ENCODE measurements at places on chromosomes 5 and 9. TPM values are rescaled to one million over a fixed set of nuclear protein-coding genes. Genes with fewer than 3 reads are reported as not detected.

OR13F1 gene
- not detected for polyA plus RNA-seq

DNA sequence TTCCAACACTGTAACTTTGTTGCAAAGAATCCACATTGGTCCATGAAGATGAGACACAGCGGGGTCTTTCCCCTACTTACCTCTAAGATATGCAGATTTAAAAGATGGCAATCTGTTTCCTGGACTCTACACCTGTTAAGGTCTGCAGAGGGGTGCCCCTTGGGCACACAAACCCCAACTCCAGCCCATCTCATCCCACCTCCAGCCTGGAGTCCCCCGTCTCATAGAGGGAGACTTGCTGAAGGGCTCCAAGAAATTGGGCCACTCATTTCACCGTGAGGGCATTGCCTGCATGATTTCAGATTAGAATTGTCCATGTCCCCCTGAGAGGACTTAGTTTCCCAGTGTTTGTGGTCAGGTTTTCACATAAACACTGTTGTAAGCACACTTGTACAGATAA lies 365.7 kb downstream of the IRX2 start:
- no peaks in the 10 kb centered on the region for H3K36me3 ChIP-seq
- no peak overlapping the region for H3K27ac ChIP-seq
- no peak overlapping the region for H3K4me3 ChIP-seq
- no peaks in the 10 kb centered on the region for H3K4me1 ChIP-seq
- DNase-seq: no peak
- H3K27me3 ChIP-seq: no peaks in the 10 kb centered on the region

DNA sequence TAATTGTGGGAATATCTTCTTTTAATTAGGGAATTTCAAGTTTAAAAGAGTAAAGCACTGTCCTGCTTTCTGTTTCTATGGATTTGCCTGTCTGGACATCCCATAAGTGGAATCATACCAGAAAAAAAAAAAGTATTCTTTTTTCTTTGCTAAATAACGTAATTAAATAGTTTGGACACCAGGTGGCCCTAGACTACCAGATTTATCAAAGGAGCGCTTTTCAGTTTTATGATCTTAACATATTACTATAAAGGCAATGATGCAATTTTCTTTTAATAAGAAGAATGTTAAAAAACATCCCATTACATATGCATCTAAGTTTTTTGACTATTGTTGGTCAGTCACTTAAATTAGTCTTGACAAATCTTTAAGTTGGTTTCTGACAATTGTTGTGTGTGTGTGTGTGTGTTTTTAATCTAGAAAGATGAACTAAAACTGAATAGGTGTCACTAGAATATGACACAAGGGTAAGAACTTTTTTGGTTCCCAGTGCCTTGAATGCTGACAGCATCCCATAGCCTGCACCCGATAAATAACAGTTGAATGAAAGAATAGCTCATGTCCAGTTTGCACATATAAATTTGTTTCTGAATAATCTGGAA lies 49.5 kb downstream of the C5orf22 start:
- H3K4me3 ChIP-seq: no peak overlapping the region
- no peaks in the 10 kb centered on the region for H3K36me3 ChIP-seq
- no peaks in the 10 kb centered on the region for H3K27me3 ChIP-seq
- no peak overlapping the region for H3K27ac ChIP-seq

- no peak for DNase-seq
- no peak overlapping the region for H3K4me3 ChIP-seq
- H3K27me3 ChIP-seq: no peaks in the 10 kb centered on the region
- H3K4me1 ChIP-seq: no peaks in the 10 kb centered on the region
- H3K27ac ChIP-seq: no peak overlapping the region
Measured at GRCh38 chr5:108588323-108588722, 159.4 kb upstream of the FER start.

DNA sequence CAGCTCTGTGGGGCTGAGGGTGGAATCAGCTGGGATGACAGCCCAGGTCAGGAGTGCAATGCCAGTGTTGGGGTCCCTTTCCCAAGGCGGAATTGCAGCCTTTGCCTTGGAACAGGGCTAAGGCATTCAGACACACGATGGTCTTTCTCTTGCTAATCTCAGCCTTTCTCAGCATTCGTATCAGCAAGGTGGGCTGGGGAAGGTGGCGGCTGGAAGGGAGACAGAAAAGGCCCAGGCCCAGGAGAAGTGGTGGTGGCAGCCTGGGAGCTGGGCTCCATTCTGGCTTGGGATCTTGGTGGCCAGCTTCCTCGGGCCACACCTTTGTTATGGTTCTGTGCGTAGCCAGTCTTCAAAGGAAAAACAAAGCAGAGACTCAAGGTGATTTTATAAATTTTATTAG lies 1.1 kb upstream of the ARHGEF28 start:
- no peaks in the 10 kb centered on the region for H3K4me1 ChIP-seq
- no peak overlapping the region for H3K27ac ChIP-seq
- H3K36me3 ChIP-seq: no peaks in the 10 kb centered on the region
- H3K4me3 ChIP-seq: no peak overlapping the region
- no peak for DNase-seq

GRCh38 chr5:157819502-157820115 lies 39.3 kb downstream of the CLINT1 start:
- H3K27me3 ChIP-seq: no peaks in the 10 kb centered on the region
- DNase-seq: no peak
- no peak overlapping the region for H3K27ac ChIP-seq
- no peaks in the 10 kb centered on the region for H3K4me1 ChIP-seq
- peaks cover 3% of the 10 kb centered on the region for H3K36me3 ChIP-seq

Measured in thymus (tissue), 14 donors.